ENCODE measurements at places on chromosomes 5 and 9.

DNA sequence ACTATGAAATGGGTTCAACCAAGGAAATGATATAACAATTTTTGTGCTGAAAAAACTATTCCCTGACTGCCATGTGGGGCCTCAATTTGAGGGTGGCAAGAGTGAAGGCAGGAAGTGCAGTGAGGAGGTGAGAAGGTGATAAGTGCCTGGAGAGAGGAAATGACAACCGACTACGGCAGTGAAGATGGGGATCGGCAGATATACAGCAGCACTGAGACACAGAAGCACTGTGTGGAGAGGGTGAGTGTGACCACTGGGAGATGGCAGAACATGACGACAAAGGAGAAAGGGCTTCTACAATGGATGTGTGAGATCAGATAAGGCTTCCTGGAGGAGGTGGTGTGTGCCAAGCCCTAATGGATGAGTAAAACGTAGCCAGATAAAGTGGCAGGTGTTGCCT, 271.8 kb downstream of the TRIM32 start:
- DNase-seq = no peak

DNA sequence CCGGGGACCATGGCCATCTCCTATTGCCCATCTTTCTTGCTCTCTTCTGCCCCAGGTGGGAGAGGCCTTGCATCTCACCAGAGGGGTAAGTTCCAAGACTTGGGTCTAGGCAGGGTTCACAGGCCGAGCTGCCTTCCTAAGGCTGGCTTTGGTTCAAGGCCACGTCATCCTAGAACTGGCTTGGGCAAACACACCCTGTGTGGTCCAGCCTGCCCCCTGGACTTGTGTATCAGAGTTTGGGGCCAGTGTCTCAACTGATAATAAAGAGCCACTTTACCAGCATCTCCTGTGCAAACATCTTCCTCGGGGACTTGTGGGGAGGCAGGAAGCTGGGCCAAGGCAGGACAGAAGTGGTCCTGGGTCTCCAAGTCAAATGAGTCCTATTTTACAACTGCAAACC, 17.8 kb downstream of the BOD1 start:
- DNase-seq = no peak

DNA sequence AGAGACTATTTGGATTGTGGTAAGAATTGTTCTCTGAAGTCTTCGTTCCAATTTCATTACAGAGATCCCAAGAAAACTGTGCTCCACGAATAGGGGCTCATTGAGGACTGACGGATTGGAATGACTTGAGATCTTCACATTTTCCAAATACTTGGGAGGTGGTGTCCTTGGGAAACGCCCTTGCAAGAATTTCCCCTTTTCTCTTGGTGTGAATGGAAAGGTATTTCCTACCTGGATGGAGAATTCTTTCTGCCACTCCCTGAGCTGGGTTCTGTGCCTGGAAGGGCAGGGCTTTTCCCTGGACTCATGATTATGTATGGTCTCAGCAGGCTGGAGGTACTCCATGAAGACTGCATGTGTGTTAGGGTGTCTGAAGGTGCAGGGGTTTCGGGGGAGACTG, 53.9 kb downstream of the SNX18 start:
- no peak for DNase-seq

DNA sequence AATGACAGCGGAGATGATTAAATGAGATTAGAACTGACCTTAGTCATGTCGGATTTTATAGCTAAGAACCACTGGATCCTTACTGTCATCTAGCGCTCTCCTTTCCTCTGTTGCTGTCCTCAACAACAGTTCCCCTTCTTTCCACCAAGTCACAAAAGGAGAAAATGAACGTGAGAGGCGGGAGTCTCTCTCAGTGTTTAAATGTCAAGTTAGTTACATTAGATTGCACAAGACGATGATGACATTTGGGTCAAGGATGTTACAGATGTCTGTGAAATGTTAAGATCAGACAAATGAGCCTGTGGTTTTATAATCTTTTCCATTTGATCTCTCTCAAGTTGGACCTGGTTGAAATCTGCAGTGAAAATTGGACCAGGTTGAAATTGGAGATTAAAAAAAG, 53.5 kb downstream of the FBXO38 start:
- DNase-seq = no peak

DNA sequence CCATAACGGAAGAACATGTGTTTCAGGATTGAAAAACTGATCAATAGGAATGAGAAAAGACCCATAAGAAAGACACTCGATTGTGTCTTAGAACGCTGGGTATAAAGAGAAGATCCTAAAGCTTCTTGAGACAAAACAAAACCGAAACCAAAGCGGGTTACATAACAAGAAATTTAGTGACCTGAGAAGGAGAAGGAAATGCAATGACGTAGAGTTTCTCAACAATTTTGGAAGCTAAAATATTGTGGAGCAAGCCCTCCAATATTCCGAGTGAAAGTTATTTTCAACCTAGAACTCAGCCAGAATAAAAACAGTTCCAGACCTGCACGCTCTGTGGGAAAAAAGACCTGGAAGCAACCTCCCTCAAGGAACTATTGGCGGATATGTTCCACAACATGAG, 81.9 kb upstream of the FREM1 start:
- DNase-seq = no peak

- no peak for DNase-seq
These were observed 194.1 kb downstream of the CACNA1B start for GRCh38 chr9:138071731-138072130.

GRCh38 chr9:81132318-81132717, 557.0 kb downstream of the TLE1 start:
- DNase-seq = no peak

- no peak for DNase-seq
These were observed 56.2 kb downstream of the DENND4C start for GRCh38 chr9:19286634-19287188.

DNA sequence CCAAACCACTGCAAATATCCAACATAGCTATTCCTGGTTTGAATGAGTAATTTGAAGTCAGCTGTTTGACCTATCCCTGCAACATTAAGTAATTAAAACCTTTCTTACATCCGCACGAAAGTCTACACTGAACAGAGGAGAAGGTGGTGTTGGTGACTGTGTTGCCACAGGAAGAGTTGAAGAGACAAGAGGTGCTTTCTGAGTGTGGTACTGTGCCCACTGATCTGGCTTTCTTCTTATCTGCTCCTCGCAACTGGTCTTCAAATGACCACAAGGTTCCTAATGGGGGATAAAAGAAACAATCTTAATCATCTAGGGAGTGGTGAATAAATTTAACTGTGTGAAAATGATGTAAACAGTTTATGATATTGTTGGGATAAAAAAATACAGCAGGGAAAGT, 29.4 kb upstream of the PDCL start:
- DNase-seq = no peak

DNA sequence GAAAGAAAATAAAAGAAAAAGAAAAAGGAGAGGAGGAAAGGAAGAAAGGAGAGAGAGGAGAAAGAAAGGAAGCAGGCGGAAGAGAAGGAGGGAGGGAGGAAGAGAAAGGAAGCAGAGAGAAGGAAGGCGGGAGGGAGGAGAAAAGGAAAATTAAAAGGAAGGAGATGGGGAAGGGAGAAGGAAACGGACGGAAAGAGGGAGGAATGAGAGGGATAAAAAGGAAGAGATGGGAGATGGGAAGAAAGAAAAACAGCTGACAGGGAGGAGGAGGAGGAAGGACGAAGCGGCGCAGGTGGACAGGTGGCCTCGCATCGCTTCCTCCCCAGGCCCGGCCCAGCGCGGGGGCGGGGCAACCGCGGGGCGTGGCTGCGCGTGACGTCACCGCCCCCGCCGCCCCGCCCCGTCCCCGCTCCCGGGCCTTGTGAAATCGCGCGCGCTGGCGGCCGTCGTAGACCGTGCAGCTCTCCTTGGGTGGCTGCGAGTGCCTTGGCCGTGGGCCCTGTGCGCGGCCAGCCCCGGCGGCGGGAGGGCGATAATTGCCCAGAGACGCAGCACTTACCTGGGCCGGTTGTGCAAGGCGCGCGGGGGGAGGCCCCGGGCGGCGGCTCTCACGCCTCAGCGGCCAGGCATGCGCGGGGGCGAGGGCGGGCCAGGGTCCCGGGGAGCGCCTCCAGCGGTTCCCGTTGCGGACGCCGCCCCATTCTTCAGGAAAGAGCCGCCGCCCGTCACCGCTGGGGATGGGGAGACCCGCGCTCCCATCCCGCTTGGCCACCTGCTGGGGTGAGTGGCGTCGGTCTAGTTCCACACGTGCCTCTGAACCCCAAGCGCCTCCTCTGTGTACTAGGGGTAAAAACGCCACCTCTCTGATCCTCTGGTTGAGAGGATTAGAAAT, 49.6 kb upstream of the FOXE1 start:
- peak; percentile 36 for DNase-seq

DNA sequence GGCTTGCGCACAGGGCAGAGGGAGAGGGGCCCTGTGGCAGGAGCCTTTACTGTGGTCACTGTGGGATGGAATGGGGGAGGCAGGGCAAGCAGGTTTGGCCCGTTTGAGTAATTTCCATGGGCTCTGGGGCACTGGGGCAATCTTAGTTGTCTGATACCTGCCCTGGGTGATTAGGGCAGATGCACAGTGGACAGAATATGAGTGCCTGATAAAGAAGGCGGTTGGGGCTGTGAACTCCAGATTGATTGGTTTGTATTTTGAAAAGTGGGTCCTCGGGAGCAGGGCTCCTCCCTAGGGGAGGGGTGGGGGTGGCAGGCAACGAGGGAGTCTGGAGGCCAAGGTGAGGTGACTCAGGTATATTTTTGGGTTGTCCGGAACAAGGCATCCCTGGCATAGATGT, 247.5 kb downstream of the NSG2 start:
- DNase-seq = no peak

- DNase-seq = no peak
These were observed 6.3 kb downstream of the ANXA6 start for GRCh38 chr5:151151263-151151660.

DNA sequence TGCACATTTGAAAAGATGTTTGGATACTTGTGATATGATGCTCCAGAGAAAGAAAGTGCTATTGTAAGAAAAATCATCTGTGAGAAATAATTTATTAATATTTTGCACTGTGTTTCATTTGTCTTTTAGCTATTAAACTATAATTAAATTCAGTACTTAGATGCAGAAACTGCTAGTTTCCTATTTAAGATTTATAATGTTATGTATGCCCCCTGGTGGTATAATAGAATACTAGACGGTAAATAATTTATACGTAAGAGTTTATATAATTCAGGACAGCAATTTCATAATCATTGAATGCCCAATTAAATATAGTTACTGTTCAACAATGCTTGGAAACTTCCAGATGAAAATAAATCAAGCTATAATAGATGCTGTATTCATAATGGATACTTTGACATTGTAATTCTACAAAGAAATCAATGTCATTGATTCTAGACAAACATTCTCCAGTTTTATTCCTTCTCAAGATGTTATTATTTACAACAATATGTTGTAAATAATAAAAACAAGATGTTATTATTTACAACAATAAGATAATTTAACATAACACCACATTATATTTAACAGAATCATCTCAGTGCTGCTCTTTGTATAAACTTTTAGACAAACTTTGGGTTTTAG, 101.0 kb downstream of the TMEM232 start:
- DNase-seq = no peak

GRCh38 chr9:846852-847251, 5.4 kb downstream of the DMRT1 start:
- no peak for DNase-seq

- DNase-seq = no peak
These were observed 723.2 kb downstream of the CDH18 start for GRCh38 chr5:19264821-19265220.

- no peak for DNase-seq
These were observed 322.9 kb upstream of the RPS23 start for GRCh38 chr5:82601077-82601476.

- DNase-seq = no peak
These were observed 6.2 kb downstream of the ETF1 start for GRCh38 chr5:138536665-138537315.

DNA sequence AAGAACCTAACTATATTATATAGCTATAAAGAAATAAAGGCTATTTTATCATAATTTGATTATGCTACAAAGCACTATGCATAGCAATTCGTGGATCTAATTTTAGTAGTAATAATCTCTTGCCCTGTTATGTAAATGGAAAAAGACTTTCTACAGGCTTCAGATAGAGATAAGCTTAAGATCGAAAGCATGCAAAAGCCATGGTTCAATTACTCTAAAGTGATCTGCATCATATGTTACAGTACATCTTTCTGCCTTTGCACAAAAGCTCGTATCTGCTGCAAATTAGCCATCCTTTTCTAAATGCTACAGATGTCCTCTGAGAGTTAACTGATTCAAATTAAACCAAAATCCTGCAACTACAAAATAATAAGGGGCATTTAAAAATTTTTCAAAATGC, 234.8 kb upstream of the TMEM161B start:
- DNase-seq = no peak
